ENCODE measurements at places on chromosomes 6 and 20.

- no peak for DNase-seq
Measured at GRCh38 chr6:79719248-79719960, 88.3 kb downstream of the SH3BGRL2 start.

GRCh38 chr6:32589596-32590449, at the start of gene HLA-DRB1:
TSS of gene HLA-DRB1 (minus strand) at chr6:32589848. CDS start at chr6:32589742, 106 bp downstream.
- peak; percentile 53 for DNase-seq

GRCh38 chr6:131769385-131770141, 38.3 kb upstream of the ENPP1 start:
- DNase-seq = no peak

DNA sequence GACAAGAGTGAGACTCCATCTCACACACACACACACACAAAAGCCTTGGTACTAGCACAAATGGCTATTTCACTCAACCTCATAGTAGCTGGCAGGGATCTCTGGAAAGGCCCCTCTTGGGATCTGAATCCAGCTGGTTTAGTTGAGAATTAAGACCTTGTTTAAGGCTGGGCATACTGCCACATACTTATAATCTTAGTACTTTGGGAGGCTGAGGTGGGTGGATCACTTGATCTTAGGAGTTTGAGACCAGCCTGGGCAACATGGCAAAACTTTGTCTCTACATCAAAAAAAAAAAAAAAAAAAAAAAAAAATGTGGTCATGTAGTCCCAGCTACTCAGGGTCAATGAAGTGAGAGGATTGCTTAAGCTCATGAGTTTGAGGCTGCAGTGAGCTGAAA, 628.3 kb downstream of the MMUT start:
- no peak for DNase-seq
